ENCODE measurements at places on chromosomes 5 and 9. TPM values are rescaled to one million over a fixed set of nuclear protein-coding genes. Genes with fewer than 3 reads are reported as not detected.

DNA sequence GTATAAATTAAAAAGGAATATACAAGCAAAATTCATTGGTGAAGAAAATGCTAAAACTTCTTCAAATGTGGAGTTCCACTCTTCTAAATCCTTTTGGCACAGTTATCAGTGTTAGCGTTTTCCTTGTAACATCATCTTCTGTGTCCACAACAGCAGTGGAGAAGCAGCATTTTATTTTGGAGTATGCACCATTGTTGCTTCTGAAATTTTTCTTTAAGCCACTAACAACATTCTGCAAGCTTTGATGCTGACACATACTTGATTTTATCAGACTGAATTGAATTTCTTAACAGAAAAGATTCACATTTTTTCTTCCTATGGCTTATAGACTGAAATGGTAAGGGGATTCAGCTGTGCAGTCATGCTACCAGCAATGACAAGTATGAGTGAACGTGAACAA lies 60.8 kb upstream of the PTGER4 start:
- no peak for DNase-seq

DNA sequence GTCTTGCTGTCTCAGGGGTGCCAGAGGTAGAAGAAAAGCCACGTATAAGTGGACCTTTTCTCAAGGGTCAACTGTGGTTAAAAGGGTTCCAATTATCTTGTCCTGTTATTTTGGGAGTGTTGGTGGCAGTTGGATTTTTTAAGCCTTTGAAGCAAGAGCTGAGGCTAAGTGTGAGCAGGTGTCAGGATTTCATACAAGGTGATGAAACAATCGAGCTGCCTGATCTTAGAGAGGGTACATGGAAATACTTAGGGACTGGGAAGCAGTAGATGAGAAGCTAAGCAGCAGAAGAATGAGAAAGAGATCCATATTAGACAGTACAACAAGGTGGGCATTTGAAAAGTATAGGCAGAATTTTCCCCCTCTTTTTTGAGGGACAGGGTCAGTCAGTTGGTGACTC lies 23.6 kb downstream of the FOCAD start:
- DNase-seq, result no peak

DNA sequence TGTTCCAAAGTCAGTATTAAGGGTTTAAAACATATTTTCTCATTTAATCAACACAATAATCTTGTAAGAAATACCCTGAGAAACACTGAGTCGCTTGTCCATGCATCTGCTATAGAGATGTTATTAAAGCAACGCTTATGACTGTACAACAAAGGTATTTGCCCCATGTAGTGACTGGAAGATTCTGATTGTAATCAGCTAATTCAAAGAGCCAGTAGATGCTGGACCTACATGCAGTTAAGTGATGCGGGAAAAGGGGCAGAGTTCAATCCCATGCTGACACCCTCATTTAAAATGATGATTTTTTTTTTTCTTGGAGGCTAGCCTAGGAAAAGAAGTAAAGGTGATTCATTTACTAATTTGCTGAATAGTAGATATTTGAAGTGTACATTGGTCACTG lies 149.3 kb upstream of the MTAP start:
- DNase-seq, result no peak

DNA sequence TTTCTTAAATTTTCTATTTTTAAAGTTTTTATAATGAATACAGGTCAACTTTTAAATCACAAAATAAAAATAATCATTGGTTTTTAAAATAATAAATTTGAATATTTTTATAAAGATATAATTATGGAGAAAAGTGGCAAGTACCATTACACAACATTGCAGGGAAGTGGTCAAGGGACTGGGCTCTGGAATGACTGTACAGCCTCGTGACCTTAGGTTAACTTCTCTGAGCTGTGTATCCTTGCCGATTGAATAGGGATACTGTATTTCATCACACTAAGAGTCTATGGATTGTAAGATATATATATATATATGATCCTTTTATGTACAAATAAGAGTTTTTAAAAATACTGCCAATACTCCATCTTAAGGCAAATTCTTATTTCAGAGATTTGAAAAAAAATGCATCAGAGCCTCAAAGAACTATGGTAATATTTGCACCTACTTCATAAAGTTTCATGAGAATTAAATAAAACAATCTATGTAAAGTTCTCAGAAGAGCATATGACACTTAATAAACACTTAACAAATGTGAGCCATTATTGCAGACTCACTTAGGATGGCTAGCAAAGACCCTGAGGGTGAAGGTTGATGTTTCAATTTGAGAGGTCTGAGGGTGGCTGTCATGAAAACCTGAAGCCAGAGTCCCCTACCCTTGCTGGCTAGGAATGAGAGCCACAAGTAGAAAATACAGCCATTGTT lies 136.5 kb downstream of the CCDC192 start:
- no peak for DNase-seq

- no peak for DNase-seq
Observed at GRCh38 chr5:117327511-117327910, 752.9 kb upstream of the SEMA6A start.

GRCh38 chr9:137352511-137353222 lies 50.6 kb upstream of the NRARP start:
- DNase-seq, result no peak

DNA sequence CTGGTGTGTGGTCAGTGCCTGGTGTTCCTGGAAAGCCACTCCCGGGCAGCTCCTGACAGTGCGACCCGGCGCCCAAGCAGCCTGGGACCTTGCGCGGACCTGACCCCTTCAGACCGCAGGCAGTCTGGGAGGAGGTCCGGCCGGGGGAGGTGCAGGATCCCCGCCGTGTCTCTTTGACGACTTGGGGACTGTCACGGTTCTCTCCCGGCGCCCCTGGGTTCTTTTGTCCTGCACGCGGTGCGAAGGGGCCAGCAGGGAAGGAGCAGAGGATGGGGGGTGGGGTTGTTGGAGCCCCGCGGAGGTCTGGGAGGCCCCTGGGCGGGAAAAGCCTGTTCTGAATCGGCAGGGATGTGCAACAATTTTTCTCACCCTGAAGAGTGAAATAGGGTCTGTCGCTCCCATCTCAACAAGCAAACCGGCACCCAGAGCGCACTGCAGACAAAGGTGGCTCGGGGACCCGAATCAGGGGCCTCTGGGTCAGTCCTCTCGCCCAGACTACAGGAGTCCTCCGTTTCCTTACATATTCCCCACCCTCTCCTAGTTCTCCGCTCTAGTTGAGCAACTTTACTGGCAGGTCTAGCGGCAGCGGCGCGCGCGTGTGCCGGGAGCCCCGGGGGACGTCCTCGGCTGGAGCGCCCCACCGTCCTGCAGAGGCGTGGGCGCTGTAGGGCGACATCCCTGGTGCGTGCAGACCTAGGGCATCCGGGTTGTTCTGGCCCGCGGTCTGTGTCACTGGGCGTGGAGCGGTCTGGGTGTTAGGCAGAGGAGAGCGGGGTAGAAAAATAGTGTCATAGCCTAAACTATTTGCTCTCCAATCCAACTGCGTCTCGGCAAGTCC lies 1.2 kb downstream of the VCAN start:
- no peak for DNase-seq

- peak; percentile 54 for DNase-seq
Observed at GRCh38 chr5:135324897-135325650, 74.0 kb downstream of the MACROH2A1 start.

- no peak for DNase-seq
Observed at GRCh38 chr9:113220467-113221002, 542 bp downstream of the FKBP15 start.

GRCh38 chr5:59097712-59098111 lies 514.8 kb downstream of the RAB3C start:
- DNase-seq, result no peak

Gene CNTNAP3
- total RNA-seq, result 0.22 TPM

Gene CER1
- total RNA-seq, result not detected

Gene FAM169A
- 12.6 TPM for total RNA-seq

Gene GBGT1
- 7.9 TPM for total RNA-seq
